ENCODE measurements at places on chromosomes 1 and 21. TPM values are rescaled to one million over a fixed set of nuclear protein-coding genes. Genes with fewer than 3 reads are reported as not detected.

Gene ANGPTL1
- not detected for total RNA-seq

- DNase-seq, result peak; percentile 40
Observed at GRCh38 chr1:157104598-157105293, 5.1 kb upstream of the ETV3L start.

- DNase-seq, result peak; percentile 96
Observed at GRCh38 chr1:223887747-223888418, 42.1 kb upstream of the TP53BP2 start.

GRCh38 chr1:168638884-168639283, 62.5 kb downstream of the XCL1 start:
- DNase-seq, result no peak

Gene CD5L
- total RNA-seq, result not detected

- DNase-seq, result no peak
Observed at GRCh38 chr1:118395430-118395991, 210.5 kb upstream of the SPAG17 start.

Gene XCL2
- not detected for total RNA-seq

- DNase-seq, result peak; percentile 58
Observed at GRCh38 chr21:26844258-26845065, 747 bp downstream of the ADAMTS1 start.

Gene PLA2G2D
- total RNA-seq, result not detected

DNA sequence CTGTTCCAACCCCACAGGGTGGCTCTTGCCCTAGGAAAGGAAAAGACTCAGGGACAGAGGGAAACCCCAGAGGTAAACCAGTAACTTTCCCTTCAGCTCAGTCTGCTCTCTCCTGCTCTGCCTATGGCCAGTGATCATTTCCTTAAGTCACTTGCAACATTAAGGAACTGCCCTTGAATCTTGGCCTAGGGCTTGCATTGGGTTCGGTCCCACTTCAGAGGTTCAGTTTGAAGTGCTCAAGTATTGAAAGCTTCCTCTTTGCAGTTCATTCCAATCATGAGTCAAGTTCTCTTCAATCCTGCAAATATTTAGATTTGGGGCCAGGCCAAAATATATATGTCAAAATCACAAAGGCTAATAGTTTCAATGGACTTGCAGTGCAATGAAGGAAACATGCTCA, 97.7 kb upstream of the IRF2BP2 start:
- no peak for DNase-seq

DNA sequence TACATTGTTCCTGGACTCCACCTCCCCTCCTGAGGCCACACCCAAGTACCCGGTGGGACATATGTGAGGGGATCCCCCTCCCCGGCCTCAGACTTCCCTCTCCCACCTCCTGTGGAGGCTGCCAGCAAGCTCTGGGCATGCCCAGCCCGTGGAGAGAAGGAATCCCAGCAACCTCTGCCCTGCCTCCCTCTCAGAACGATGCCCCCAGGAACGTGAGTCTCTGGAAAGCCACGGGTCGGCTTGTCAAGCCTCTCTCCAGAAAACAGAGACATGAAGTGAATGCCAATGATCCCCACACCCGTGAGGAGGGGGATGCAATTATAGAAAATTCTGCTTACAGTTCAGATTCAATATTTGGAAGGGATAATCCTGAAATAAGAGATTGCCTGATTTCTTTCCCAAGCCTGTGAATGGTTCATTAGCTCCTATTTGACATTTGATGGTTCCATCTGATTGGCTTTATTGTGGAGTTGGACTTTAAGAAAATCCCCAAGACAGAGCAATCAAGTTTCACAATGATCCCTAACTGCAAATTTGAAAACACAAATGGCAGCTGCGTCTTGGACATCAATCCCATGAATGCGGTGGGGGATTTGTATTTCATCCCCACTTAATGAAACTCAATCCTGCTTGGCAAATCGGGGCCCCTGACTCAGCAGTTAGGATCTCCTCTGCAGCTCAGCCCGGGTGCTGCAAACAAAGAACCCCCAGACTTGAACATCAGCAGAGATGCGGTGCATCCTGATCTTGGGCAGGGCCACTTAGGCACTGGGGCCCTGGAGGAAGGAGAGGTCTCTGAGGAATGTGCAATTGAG, 9.1 kb upstream of the GUCA2B start:
- no peak for DNase-seq

Gene CASQ2
- not detected for total RNA-seq

Gene FOXO6
- total RNA-seq, result 0.80 TPM

DNA sequence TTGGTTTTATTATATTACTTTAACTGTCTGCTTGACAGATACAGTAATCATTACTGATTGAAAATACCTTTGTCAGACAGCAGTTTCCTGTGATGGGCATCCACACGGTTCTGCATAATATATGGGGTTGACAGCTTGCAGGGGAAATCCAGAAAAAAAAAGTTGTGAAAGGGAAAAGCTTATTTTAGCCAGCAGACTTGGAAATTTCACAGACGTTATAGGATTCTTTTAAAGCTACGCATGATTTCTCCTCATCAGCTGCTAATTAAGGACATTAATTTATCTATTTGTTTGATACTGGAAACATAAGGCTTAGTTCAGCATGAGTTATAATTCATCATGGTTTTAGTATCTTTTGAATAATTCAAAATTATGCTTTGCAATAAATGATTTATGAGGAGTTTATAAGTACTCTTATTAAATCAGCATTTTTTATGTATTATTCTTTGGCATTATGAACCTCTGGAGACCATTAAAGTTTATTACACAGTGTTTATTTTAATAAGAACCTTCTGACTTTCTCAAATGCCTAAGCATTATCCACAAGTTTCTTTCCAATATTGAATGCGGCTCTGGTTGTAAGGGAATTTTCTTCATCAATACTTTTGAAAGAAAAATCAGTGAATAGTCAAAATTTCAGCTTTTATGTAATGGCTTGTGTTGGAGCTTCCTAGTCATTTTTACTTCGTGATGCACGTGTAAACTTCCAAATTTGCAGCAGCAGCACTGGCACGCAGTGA, 235.3 kb upstream of the KCNK2 start:
- DNase-seq, result no peak

Gene SH2D2A
- 0.51 TPM for total RNA-seq

- no peak for DNase-seq
Observed at GRCh38 chr1:200354243-200354642, 55.6 kb downstream of the ZNF281 start.

- DNase-seq, result no peak
Observed at GRCh38 chr1:219820551-219820950, 107.8 kb downstream of the SLC30A10 start.

Gene OLIG2
- total RNA-seq, result 1.3 TPM

- no peak for DNase-seq
Observed at GRCh38 chr1:246425895-246426294, 81.2 kb downstream of the SMYD3 start.

DNA sequence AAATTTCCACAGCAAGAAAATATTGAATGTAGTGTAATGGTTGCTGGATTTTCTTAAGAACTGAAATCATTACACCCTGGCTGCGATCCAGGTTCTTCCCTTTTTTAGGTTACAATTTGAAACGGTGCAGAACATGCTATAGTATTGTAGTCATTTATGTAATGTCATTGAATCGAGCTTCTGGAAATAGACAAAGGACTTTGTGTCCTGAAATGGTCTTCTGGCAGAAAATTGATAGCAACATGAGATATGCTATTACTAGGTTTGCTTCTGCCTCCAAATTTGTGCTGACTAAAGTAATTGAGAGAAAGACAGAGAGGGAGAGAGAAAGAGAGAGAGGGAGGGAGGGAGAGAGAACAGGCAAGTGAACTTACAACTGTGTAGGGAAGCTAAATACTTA, 146.2 kb upstream of the NFIA start:
- DNase-seq, result no peak

DNA sequence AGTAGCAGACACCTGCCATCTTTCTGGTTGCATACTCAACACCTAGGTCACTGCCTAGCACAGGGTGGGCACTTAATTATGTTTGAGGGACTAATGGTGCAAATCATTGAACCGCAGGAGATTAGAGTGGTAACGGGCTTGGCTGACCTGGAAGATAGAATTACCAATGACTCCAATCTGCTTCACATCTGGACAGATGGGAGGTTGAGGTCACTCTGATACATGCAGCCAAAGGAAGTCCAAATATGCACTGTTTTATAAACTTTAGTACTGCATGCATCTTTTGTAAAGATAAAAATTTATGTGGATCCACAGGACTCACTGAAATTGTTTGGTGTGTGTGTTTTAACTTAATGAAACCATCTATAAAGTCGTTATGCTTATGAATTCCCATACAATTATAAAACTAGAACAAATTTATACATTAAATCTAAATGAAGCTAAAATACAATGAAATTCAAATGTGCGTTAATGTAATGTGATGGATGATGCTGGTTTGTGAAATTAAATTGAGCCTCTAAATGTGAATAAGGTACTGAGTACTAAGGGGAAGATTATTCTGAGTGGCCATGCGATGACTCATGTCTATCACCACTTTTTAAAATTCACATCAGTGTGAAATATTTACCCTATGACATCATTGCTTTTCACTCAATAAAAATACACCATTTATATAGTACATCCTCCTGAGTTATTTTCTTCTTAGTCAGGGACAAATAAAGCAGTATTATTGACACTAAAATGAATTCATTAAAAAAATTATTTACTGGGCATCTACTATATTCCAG, 224.7 kb upstream of the FAM78B start:
- peak; percentile 65 for DNase-seq

Gene AZIN2
- 2.4 TPM for total RNA-seq

Gene KRTAP19-1
- total RNA-seq, result not detected

- no peak for DNase-seq
Observed at GRCh38 chr21:29025328-29025713, 853 bp downstream of the USP16 start.

GRCh38 chr1:171654942-171655745, 2.7 kb upstream of the MYOC start:
- DNase-seq, result peak; percentile 87

GRCh38 chr1:10415211-10415930, 14.9 kb upstream of the CENPS start:
- DNase-seq, result peak; percentile 25

GRCh38 chr21:42013931-42014330, 3.8 kb upstream of the ZBTB21 start:
- DNase-seq, result no peak

DNA sequence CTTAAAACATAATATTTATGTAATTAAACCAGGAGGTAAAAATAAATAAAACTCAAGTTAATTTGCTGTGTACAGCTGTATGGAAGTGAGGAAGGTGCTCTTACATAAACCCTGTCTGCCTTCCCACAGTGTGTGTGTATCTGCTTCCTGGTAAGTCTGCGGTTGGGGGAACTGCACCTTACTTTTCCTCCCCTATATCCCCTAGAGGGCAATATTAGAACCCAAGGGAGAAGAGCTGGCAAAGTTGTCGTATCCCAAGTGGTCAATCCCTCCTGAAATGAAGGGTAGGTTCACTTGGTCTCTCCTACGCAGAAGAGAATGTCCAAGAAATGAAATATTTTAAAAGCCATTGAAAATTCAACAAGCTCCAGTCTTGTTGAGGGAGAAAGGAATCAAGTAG, 17.8 kb upstream of the JAK1 start:
- DNase-seq, result no peak

Gene CCDC27
- not detected for total RNA-seq

- DNase-seq, result no peak
Observed at GRCh38 chr21:33020558-33021100, 5.1 kb upstream of the OLIG2 start.

DNA sequence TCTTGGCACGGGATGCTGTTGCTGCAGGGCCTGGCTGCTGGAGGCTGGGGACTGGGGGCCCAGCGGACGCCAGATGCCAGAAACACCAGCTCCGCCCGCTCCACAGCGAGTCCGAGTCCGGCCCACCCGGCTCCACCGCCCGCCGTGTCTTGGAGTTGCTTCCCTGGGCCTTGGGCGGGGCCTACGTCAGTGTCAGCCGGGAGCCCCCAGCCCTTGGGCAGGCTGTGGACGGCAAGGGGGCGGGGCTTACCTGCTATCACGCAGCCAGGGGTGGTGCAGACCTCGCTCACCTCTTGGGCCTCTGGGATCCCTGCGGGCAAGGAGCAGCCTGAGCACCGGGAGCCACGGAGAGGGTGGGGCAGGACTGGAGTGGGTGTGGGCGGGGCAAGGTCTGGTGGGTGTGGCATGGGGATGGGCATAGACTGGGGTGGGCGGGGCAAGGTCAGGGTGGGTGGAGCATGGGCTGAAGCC, 21.8 kb downstream of the MMEL1 start:
- peak; percentile 38 for DNase-seq

- DNase-seq, result no peak
Observed at GRCh38 chr1:193533853-193534252, 347.4 kb upstream of the B3GALT2 start.

- peak; percentile 71 for DNase-seq
Observed at GRCh38 chr1:81414488-81415015, 386.2 kb upstream of the ADGRL2 start.

- peak; percentile 74 for DNase-seq
Observed at GRCh38 chr1:233240829-233241682, 54.5 kb downstream of the PCNX2 start.

- peak; percentile 3 for DNase-seq
Observed at GRCh38 chr1:4425892-4426291, 228.5 kb upstream of the AJAP1 start.
